ENCODE measurements at places on chromosomes 5 and 9.

DNA sequence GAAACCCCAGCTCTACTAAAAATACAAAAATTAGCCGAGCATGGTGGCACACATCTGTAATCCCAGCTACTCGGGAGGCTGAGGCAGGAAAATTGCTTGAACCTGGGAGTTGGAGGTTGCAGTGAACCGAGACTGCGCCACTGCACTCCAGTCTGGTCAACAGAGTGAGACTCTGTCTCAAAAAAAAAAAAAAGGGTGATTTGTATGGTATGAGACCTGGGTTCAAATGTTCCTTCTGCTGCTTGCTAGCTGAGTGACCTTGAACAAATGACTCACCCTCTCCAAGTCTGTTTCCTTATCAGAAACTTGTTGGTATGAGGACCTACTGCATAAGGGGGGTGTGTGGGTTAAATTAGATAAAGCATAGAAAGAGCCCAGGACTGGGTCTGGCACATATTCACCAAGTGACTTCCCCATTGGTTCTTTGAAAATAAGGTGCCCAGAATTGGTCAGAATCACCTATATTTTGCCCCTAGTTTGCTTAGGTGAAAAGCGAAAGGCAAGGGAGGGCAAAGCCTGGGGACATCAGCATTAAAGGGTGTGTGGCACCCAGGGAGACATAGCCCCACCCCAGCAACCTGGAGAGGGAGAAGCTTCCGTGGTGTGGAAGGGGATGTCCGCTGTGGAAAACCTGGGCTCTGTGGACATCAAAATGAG lies 9.9 kb downstream of the SLC25A25 start:
- DNase-seq = no peak

DNA sequence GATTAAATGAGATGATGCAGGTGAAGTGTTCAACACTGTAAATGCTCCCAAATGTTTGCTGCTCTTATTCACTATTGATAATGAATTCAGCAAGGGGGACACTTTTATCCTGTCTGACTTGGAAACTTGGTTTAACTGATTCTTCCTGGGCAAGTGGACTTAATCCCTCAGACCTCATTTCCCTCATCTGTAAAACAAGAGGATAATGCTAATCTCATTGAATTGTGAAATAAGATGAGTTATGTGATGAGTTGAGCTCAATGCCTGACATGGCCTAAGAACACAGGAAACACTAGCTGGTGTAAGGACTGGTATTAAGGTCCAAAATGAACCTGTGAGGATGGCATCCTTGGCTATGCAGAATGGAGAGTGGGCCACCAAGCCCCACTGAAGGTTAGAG lies 23.3 kb downstream of the TNFSF15 start:
- DNase-seq = no peak

DNA sequence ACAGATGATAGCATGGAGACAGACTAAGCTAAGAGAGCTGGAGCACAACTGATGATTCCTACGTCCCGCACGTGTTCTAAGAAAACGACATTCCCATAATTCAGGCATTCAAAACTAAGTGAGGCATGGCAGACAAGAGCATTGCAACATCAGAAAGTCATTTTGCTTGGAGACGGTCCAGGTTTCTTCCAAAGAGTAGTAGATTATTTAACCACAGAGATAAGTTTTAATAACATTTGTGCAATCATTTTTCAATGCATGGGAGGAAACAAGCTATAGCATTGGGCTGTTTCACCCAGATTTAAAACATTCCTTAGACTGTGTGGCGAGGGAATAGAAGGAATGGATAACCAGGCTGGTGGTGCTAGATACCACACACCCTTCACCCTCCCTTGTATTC lies 117.2 kb downstream of the APBA1 start:
- no peak for DNase-seq

DNA sequence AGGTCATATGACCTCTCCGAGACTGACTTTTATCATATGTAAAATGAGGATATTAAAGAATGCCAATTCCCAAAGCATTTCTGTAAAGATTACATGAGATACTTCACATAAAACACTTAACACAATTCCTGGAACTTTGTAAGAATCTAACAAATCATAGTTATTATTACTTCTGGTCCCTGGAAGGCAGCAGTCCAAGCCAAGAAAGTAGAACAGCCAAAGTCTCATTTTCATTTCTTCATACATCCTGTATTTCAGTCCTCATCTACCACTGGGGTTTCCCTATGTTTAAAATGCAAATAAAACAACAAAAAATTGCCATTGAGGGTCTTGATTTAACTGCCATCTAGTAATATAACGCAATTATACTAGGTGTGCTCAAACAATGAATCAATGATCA lies 179.5 kb downstream of the MARCHF11 start:
- DNase-seq = no peak

DNA sequence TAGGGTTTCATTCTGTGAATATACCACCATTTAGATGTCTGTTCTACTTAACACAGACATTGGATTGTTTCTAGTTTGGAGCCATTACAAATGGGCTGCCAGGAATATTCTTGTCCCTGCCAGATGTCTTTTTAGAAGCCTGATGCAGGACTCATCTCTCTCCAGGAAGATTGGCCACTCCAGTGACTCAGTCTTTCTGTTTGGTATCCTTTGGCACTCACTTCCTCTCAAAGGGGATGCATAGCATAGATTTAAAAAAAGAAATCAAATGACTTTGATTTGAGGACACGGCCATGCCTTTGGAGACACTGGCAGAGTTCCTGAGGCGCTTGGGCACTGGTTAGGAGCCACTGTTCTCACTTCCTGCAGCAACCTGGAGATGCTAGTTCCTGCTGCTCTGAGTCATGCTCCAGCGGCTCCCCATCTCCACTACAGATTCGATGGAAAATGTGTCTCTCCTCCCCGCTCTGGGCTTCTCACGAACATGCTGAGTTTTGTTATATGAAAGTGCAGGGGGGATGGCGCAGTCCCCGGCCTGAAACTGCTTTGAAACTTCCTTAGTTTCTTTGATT lies 3.5 kb upstream of the ZNF366 start:
- DNase-seq = no peak

DNA sequence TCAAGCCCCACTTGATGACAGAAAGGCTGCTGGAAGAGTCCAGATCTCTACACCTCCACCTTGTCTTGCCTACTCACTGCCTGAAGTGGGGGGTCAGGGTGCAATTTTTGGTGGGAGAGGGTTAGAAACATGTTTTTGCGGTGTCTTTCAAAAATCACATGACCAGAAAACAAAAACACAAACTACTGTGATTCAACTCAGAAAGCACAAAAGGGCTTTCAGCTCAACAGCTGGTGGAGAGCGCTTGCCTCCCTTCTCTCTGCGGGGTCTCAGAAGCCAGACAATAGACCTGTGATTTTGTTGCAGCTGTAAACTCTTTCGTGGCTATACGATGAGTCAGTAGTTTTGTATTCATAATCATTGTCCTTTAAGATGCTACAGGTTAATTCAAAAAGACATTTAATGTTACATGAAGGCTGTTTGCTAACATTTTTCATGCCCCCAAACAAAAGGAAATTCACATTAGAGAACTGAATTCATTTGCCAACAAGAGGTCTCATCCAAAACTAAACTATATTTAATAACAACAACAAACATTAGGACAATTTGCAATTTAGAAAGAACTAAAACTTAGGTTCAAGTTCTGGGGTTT lies 172.6 kb upstream of the RAI14 start:
- no peak for DNase-seq

Data from activated T-cell treated with anti-CD3 and anti-CD28 coated beads for 48 hours (primary cell).